ENCODE measurements at places on chromosomes 12 and 14.
A peak's percentile ranks its signal among the peaks of the same experiment; 100 is the strongest.

DNA sequence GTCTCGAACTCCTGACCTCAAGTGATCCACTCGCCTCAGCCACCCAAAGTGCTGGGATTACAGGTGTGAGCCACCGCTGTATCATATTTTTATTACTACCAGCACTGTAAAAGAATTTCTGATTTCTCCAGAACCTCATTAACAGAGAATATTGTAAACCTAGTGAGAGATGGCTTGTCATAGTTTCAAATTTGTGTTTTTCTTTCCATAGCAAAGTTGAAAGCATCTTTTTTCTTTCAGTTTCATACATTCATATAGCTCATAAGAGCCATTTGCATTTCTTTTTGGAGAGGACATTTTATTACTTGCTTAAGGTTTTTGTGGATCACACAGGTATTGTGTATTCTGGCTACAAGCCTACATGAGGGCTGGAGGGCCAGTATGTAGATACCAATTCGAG lies 58.0 kb downstream of the MIS18BP1 start:
- DNase-seq: no peak

DNA sequence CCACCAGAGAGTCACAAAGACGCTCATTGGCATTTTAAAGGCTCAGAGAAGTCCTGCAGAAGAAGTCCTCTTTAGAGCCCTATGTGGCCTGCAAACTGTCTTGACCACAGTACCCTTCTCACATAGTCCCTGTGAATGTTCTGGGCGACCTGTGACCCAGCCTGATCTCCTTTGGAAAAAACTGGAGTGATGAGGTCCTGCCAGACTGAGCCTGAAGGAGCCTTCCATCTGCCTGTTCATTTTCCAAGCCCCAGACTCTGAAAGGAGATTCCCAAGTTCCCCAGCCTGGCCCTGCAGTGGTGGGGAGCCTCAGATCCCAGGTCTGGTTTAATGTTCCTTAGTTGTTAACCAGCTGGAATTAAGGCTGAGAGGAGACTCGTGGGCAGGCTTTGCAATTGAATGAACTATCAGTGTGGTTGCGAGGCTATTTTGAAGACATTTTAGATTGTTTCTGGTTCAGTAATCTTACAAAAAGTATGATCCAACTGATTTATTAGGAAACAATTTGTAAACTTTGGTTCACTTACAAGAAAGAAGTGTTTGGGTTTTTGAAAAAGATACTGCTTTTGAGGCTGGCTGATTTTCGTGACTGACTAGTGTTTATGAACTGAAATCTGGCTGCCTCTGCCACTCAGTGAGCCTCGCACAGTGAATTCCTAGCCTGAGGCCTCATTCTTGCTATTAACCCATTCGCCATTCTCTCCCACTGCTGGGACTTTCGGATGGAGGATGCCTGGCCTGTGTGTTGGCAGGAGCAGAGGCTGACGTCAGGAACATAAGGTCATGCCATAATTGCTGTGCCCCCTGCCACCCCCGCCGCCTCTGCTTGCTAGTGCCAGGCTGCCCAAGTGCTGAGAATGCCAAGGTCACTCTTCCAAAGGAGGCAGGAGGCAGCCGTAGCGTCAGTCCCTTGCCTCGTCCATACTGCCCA lies 249.0 kb downstream of the CACNA1C start:
- no peak for DNase-seq

- no peak for DNase-seq
Measured at GRCh38 chr12:69291278-69291593, 51.9 kb downstream of the CPSF6 start.

DNA sequence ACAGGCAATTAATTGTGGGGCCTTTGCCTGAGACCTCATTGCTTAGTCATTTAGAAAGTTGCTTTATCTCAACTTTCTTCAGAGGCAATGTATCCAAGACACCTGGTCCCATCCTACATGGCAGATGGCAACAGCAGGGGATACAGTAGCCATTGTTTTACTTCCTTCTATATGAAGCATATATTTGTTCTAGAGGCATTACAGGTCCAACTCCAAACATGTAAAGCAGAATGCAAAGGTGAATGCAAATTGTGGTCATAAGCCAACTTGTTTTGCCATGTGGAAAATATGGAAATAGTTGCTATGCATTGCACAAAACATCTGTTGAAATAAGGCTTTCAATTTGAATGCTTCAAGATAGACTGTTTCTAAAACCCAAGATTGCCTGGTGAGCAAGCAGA lies 109.8 kb upstream of the BCAT1 start:
- no peak for DNase-seq

- no peak for DNase-seq
Measured at GRCh38 chr12:118302053-118302452, 70.7 kb downstream of the TAOK3 start.

DNA sequence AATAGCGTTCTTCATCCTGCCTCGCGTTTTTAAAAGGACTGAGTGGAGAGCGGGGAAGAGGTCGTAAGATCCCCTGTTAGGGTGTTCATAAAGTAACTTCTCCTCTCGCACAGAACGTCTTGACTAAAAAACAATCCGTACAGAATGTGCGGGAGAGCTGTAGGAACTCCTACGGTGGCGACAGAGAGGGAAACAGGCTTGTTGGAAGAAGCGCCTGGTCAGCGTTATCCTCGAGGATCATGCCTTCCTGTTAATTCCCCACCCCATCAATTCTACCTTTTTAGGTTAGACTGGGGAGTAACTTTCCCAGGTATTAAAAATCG lies 399 bp upstream of the WASHC4 start:
- DNase-seq: no peak

GRCh38 chr14:89298056-89298834 lies 118.8 kb downstream of the FOXN3 start:
- DNase-seq: no peak

DNA sequence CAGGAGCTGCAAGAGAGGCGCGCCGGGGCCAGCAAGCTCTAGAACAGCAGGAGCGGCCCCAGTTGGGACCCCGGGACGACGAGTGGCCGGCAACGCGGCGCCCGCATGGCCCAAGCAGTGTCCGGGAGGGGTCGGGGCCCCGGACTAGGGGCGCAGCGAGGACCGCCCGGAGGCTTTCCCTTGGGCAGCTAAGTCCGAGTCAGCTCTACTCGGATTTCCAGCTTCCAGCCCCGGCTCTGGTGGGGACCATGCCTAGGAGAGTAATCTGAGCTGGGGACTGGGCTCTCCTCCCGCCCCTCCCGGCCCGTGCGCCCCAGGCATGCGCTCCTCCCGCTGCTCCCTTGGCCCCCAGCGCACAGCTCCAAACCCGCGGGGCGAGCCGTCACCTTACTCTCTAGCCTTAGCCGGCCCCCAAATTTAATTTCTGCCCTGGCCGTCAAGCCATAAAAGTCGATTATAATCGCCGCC lies 41.6 kb upstream of the CAPRIN2 start:
- DNase-seq: peak; percentile 38

DNA sequence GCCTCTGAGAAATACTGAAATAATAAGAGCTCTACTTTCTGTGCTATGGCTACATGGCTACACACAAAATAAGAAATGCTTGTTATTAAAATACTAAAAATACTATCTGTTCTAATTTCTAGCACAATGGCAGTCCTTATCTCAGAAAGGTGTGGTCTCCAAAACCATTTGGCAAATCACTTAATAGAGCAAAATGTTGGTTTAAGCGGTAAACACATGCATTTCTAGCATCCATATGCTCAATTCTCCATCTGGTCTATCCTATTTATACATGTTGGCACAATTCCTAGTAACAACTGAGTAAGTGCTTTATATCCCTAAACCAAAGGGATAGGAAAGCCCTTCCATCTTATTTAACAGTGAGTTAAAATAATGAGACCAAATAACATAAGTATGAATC lies 107.0 kb downstream of the PAPLN start:
- no peak for DNase-seq

DNA sequence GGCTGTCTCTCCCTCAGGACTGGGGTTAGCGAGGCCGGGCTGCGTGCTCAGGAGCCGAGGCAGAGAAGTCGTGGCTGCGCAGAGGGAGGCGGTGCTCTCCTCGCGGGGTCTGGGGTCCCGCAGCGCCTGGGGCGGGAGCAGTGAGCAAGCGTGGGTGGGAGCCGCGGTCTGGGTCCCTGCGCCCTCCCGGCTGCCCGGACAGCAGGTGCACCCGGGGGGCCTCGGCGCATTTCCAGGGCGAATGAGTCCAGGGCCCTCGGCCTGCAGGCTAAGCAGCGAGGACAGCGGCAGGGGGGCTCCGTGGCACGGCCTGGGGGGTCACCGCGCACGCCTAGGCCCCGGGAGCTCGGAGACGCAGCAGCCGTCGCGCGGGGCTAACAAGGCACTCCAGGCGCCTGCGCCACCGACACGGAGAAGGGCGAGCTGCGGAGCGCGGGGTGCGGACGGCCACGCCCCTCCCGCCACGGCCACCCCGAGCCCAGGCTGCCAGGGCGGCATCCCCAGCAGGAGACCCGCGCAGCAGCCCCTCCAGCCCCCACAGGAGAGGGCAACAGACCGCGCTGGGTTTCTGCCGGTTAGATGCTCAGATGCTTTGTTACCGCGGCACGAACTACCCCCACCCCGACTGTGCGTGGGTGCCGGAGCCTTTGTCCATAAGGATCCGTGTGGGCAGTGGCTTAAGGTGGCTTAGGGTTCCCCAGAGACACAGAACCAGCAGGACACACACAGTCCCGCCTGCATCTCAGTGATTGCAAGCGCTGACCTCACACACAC lies 117.7 kb upstream of the C14orf180 start:
- peak; percentile 88 for DNase-seq

- no peak for DNase-seq
Measured at GRCh38 chr14:60133487-60133886, 31.7 kb downstream of the DHRS7 start.

- DNase-seq: no peak
Measured at GRCh38 chr12:62900686-62901272, 34.2 kb downstream of the PPM1H start.

DNA sequence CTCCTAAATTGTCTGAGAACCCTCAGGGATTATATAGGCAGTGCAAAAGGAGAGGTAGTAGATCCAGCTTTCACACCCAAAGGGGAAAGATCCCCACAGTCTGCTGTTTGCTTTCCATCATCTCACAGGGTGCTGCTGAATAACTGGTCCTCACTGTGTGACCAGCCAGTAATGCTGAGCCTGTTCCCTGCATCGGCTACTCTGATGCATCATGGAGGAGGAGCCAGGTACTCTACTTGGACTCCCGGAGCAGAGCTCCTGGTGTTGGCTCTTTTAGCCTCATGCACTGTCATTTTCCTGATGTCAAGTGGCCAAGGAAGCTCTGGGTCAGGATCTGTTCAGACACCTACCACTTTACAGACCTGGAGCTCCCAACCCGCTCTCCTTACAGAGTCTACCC lies 127.4 kb upstream of the ATF1 start:
- DNase-seq: no peak

DNA sequence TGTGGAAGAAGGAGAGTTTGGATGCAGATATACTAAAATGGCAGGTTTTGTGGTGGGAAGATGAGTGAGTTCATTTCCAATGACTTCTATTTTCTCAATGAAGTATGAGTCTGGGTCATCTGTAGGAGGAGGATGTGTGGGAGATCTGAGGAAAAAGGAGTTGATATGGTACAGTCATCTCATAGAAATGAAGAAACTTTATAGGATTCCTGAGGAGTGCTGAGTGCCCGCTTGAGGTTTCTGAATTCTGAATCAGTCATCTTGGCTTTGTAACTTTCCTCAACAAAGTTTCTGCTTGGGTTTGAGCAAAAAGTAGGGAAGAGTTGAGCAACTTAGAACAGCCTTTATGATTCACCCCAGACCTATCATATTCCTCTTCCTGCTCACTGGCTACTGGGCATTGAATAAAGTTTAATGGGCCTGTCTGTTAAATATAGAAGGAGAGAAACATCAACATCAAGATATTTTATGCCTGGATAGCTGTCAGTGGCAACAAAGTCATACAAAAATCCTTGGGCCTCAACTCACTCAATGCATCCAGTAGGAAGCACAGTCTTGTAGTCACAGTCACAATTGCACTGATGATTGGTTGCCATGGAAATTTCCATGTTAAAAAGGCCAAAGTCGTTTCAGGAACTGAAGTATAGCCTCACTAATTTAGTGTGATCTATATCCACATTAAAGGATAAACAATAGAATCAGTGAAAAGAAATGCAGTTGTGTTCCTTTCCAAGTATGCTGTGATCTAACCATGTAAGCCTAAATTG lies 284.7 kb downstream of the DUSP6 start:
- DNase-seq: no peak

- no peak for DNase-seq
Measured at GRCh38 chr12:2963760-2964292, 4.6 kb downstream of the TEAD4 start.

DNA sequence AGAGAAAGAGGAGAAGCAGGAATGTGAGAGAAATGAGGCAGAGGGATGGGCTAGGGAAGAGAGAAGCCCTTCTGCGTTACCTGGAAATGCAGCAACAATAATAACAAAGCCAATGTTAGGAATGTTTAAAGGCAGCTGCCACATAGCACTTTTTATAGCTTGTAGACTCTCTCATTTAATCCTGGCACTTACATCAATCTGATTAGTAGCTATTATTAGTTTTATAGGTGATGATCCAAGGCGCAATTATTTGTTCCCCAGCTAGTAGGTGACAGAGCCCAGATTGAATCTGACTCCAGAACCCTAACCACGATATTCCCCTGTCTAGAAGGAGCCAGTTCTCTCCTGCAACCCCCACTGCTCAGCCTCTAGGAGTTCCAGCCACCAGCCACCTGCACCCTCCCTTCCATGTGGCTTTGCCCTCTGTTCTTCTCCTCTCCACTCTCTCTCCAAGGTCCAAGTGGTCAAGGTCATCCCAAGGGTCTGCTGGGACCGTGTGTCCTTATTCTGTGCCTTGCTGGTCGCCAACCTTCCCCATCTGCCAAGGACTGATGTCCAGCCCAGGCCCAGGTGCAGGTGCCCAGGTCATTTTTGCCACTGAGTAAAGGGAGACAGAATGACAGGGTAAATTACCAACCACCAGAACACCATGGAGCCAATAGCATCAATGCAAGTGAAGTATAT lies 29.4 kb upstream of the CIPC start:
- DNase-seq: no peak

GRCh38 chr12:70551731-70552130 lies 85.5 kb downstream of the PTPRB start:
- no peak for DNase-seq

GRCh38 chr14:59816941-59817340 lies 53.6 kb downstream of the RTN1 start:
- no peak for DNase-seq

GRCh38 chr12:66552716-66553115 lies 126.2 kb downstream of the GRIP1 start:
- DNase-seq: no peak

- no peak for DNase-seq
Measured at GRCh38 chr12:54987611-54988231, 3.2 kb upstream of the TESPA1 start.

GRCh38 chr14:33897382-33897781 lies 53.5 kb downstream of the EGLN3 start:
- no peak for DNase-seq

GRCh38 chr12:53942467-53942997 lies 3.9 kb downstream of the HOXC13 start:
- DNase-seq: no peak
